CD4-positive, alpha-beta T cell treated with Interleukin-12 subunit alpha and Interleukin-12 subunit beta, for 1 hour (primary cell): ENCODE measurements at places on chromosomes 11 and 22.

DNA sequence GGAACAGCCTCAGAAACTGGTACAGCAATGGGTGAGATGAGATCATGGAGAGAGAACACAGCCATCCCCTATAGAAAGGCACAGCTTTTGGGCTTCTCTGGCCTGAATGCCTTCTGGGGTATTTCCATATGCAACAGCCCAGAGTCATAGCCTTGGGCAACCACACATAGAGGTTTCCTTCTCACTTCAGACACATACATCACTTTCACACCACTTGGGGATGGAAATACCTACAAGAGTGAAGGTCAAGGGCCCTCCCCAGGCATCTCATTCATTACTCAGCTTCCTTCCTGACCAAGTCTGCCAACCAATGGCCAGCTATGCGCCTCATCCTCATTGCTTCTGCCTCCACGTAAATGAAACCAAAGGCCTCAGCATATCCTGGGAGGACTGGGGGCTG is 17.7 kb upstream of the OLFML1 start:
- no peak for DNase-seq

DNA sequence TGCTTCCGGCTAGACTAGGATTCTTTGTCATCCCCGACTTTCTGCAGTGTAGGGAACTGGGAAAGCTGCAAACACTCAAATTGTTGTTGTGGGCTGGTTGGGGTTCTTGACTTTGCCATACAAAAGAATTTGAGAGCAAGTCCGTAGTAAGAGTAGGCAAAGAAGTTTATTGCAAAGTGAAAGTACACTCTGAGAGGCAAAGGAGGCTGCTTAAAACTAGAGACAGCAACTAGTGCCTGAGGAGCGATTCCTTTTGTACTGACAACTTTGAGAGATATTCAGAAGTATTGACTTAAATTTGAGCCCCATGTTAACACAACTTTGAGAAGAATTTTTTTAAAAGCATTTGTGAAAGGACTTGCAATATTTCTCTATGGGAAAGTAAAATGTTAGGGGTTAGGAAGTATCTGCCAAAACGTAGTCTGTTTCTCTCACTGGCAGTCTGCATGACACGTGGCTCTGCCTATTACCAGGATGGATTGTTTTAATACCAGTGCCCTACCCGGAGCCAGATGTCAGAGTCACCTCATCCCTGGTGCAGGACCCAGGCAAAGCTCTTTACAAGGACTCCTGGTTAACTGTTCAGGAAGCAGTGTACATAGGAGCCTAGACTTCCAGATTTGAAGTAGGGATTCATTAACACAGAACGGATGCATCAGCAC is 85.0 kb upstream of the CLPB start:
- DNase-seq, result peak; percentile 20

GRCh38 chr22:32040324-32040904 is 2.6 kb upstream of the SLC5A1 start:
- DNase-seq, result no peak

- no peak for DNase-seq
These were observed 545.4 kb downstream of the TBC1D22A start for GRCh38 chr22:47307822-47308221.

GRCh38 chr11:75665126-75665525 is 3.7 kb downstream of the MAP6 start:
- DNase-seq, result no peak

DNA sequence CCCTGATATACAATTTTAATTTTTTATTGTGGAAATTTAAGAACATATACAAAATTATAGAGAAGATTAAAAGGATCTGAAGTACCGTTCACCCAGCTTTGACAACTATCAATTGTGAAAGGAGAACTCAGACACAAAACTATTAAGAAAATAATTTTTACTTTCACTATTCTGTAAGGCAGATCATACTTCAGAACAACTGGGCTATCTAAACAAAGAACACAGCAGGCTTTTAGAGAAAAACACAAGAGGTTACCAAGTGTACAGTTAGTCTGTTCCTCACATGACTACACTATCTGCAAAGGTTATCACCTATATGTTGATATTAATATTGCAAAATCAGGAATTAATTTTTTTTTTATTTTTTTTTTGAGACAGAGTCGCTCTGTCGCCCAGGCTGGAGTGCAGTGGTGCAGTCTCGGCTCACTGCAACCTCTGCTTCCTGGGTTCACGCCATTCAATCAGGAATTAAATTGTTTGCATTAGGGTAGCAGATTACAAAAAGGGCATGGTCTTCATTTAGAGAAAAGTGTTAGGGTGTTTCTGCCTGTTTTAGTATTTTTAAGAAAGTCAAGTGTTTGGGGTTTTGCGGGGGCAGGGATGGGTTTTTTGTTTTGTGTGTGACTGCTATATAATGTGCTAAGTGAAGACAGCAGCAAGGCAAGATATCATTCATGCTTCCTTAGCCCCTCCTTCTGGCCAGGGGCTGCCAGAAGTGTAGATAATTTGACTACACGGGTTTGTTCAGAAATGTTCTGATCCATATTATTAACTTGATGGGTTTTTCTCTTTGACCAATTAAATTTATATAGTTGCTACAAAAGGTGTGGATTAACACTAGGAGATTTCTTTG is 27.6 kb upstream of the SIK2 start:
- DNase-seq, result no peak
